Activated naive CD8-positive, alpha-beta T cell treated with anti-CD3 and anti-CD28 coated beads, Interleukin-2, amount 10 ng/mL, durations not matched to agents 7 days and 5 days (primary cell): ENCODE measurements at places on chromosomes 6 and 20.
A peak's percentile ranks its signal among the peaks of the same experiment; 100 is the strongest.

GRCh38 chr6:165119231-165120020, 190.0 kb downstream of the C6orf118 start:
- DNase-seq = no peak

DNA sequence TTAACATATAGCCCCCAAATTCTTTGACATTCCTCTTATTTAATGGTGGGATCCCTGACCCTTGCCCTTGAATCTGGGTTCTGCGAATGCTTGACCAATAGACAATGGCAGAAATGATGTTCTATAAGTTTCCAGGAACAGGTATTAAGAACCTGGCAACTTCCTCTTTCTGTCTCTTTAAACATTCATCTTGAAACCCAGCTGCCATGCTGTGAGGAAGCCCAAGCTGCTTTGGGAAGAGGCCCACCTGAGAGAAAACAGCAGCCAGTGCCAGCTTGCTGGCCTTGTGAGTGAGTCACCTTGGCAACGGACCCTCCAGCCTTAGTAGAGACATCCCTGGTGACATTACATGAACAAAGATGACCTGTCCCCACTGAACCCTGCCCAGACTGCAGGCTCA, 45.2 kb upstream of the RALY start:
- no peak for DNase-seq

DNA sequence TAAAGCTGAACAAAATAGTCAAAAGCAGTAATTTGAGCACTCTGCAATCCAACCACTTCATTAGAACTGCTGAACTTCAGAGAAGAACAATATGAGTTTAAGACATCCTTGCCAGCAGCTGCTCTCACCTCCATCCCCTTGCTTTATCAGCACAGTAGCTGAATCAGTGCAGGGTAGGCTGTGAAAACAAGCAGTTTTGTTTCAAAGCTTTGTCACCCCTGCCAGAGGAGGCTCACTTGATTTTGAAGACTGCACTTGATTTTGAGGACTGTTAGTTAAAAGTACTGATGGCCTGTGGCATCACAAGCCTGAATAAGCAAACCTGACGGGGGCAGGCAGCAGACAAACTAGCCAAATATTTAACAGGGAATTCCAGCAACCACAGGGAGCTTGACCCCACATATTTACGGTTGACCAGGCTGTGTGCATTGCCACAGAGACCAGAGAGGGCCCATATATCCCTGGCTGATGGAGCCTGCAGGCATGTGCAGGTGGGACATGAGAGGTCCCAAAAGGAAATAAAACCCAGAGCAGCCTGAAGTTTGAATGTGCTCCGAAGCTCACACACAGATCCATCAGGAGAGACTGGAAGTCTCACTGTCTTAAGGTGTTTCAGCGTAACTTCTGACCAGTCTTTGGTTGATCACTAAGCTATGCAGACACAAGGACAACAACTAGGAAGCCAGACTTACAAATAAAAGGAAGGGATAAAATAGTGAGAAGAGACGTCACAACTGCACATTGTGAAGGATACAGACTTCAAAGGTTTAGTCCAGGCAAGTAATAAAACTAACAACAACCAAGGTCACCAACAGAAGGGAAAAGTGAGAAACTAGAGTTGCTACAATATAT, 97.4 kb downstream of the PDSS2 start:
- no peak for DNase-seq

DNA sequence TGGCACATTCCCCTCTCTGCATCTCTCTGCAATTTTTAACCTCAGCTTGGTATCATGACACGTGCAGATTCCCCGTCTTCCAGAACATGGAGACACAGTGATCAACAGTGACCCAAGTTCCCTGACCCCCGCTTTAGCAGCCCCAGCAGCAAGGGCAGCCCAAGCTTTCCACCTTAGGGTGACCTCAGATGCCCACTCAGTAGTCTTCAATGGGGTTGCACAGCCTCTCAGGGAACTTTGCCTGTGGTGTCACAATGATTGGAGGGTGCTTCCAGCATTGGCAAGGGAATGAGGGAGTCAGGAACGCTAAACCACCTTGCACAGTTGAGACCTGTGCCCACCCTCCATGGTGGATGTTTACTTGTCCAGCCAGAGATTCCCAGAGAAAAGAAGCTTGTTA, 287.1 kb upstream of the CDH4 start:
- no peak for DNase-seq

- DNase-seq = no peak
Measured at GRCh38 chr20:58109918-58110635, 118.4 kb downstream of the ANKRD60 start.

DNA sequence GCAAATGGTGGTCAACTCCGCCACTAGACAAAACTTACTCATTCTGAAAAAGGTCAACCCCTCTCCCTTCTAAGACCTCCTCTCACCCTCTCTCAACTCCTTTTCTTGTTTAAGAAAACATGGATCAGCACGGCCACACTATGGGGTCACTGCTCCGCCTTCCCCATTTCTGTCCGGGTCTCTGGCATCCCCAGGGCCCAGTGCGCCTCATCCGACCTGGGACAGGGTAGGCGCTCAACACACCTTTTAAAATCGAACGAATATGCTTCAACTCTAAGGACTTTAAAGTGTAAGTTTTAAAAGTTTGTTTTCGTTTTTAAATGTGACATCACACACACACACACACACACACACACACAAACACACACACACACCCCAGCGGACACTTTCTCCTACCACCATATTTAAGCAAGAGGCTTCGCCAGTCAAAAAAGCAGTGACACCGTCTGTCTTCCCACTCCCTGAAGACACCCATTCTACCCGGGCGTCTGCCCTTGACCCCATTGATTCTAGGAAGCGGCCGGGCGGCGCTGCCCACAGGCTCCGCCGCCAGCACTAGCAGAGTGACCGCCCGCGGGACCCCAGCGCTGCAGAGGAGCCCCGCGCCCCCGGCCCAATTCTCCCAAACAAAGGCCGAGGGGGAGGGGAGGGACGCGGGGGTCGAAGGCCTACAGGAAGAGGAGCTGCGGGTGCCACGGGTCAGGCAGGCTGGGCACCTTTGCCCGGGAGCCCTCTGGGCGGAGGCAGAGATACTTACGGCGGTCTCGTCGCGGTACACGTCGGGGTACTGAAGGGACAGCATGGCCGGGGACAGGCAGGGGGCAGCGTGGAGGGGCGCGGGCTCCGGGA, 568 bp downstream of the PREP start:
- DNase-seq = no peak

DNA sequence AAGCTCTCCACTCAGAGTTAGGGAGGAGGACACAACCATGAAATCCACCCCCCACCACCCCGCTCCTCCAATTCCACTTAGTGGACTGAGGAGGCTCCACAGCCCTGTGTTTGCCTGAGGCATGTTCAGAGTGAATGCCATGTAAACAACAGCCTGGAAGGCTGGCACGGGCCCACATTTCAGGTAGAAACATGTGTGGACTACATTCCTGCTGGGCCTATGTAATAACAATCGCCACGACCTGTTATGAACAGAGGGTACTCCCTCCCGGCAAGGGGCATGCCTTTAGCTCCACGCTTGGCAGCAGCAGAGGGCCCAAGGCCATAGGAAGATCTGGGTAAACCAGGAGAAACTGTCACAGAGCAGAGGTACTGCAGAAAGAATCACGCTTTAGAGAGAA, 65.5 kb downstream of the ISM1 start:
- no peak for DNase-seq

DNA sequence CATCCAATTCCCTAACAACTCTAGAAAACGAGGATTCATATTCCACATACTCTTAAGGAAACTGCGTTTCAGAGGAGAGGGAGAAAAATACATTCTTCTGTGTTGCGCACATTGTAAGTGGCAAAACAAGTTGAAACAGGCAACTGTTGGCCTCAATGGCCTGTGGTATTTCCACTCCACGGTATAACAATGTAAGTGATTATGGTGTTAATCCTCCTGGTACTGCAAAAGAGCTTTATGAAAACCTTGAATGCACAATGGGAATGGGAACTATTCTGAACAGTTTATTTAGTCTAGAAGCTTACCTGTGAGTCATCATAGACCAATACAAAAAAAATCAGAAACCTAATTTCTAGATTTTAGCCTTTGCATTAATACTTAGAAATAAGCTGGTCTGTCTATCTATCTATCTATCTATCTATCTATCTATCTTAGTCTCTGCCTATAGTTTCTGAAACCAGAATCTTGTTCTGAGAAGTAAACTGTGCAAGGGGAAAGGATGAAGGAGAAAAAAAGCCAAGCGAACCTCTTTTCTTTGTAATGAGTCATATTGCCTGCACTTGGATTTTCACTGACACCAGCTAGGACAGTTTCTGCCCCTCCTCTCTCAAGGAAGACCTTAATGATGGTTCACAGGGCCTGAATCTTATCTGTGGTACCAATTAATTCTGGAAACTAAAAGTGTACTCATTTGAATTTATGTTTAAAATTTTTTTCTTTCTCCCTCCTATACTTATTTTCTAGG, 101.5 kb downstream of the RNF144B start:
- DNase-seq = no peak

DNA sequence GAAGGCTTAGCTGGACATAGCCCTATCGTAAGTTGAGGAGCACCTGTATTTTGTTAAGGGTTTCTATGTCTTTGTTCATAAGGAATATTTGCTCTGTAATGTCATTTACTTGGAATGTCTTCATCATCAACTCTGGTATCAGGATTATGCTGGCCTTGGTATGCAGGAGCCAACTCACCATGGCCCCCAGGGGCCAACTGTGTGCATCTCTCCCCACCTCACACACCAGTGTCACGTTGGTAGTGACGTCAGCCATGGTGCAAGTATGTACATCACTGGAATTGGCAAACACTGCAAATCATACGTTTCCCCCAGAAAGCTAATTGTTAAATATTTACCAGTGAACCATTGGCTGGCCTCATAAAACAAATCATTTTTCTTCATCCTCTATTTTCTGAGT, 70.8 kb downstream of the YTHDF1 start:
- no peak for DNase-seq

DNA sequence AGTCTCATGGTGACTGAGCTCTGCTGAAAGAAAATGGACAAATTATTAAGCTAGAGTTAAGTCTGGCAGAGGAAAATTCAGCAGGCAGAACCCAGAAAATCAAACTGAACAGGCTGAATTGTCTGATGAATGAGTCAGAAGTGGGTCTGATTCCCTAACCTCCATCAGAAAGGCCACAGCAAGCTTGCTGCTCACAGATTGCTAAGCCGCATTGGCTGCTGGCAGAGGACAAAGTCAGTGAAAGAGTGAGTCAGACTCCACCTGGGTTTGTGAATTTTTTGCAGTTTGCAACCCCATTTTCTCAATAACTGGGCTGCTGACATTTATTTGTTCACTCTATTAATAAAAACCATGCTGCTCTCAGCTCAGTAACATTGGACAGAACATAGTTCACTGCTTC, 191.3 kb downstream of the EPM2A start:
- no peak for DNase-seq

DNA sequence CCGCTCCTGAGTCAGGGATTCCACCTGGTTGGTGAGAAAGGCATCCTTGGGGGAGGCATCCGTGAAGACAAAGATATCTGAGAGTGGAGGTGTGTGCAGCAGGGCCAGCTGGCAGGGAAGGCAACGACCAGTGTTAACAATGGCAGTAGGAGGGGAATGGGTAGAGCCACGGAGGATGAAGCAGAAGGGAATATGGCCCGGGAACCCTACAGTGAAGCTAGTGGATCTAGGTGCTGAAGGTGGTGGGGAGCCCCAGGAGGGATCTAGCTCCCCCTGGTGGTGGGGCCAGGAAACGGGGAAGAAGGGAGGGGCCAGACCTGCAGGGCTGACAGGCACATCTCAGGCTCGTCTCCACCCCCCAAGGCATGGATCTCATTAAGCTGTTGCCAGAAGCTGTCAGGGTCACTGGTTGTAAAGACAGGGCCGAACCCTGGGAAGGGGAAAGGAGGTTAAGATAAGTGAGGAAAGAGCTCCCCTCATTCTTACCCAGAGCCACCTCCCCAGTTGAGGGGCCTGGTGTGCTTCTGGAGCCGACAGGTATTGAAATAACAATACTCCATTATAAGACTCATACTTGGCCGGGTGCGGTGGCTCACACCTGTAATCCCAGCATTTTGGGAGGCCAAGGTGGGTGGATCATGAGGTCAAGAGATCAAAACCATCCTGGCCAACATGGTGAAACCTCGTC, 7.3 kb downstream of the VWA7 start:
- DNase-seq = peak; percentile 86
